EH (cell line): ENCODE measurements at places on chromosomes 7 and 10.

DNA sequence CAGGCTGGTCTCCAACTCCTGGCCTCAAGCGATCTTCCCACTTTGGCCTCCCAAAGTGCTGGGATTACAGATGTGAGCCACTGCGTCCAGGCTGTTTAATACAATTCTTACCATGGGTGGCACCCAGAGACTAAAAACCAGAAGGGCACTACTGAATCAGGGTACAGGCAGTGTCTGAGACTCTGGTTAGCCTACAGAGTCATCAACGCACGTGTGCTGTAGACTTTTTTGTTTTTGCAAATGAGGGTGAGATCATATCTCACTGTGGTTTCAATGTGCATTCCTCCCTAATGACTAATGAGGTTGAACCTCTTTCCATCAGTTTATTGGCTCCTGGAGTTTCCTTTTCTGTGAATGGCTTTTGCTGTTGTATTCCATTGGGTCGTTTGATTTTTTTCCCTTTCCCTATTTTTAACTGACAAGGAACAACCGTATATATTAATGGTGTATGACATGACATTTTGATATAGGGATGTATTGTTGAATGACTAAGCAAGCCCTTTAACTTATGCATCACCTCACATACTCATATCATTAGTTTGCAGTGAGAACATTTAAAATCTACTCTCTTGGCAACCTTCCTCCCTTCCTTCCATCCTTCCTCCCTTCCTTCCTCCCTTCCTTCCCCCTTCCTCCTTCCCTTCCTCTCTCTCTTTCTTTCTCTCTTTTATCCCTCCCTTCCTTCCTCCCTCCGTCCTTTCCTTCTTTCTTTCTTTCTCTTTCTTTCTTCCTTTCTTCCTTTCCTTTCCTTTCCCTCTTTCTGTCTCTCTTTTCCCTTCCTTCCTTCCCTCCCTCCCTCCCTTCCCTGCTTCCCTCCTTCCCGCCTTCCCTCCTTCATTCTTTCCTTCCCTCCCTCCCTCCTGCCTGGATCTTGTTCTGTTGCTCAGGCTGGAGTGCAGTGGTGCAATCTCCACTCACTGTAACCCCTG, 9.3 kb upstream of the TMEM270 start:
- DNase-seq, result peak; percentile 98

DNA sequence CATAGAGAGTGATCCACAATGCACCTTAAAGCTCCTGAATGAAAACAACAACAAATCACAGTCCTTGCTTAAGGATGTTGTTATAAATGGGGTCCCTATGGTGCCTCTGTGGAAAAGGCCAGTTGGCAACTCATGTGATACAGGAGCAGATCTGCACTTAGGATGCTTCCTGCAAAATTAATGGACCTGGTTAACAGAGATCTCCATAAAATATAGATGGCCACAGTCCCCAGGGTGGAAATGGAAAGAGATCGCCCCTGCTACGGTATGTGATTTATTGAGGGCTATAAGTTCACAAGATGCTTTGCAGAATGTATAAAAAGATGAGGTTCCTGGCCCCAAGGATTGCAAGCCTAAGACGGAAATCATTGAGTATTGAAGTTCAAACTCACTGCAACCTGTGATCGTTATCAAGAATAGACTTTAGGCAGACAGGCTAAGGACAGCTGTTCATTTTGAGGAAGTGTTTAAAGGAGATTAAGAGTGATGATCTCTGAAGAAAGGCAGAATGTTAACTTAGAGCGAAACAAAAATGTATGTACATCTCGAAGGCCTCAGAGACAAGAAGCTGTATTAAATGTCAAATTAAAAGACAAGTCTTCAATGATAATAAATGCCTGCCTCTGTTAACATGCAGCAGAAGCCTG, 174.1 kb upstream of the PLPP4 start:
- DNase-seq, result no peak

DNA sequence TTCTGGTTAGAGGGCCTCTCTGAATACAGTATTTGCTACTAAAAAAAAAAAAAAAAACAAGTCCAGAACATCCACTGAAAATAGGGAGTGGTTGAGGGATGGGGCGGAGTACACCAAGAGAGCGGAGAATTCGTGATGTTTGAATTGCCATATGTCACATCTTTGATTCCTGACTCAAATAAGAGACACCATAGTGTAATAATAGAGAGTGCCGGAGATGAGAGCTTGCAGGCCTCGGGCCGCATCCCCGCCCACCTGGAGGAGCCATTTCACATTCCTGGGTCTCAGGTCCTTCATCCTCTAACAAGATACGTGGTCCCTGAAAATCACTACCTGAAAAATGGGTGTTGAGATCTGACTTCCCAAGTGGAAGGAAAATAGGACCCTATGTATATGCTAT, 46.8 kb downstream of the KIAA1549 start:
- no peak for DNase-seq

DNA sequence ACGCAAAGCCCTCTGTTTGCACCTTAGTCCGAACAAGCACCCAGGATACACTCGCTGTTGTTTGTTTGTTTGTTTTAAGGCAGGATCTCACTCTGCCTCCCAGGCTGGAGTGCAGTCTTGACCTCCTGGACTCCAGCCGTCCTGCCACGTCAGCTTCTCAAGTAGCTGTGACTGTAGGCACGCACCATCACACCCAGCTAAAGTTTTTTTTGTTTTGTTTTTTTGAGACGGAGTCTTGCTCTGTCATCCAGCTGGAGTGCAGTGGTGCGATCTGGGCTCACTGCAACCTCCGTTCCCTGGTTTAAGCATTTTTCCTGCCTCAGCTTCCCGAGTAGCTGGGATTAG, 76.8 kb downstream of the CTBP2 start:
- peak; percentile 95 for DNase-seq

DNA sequence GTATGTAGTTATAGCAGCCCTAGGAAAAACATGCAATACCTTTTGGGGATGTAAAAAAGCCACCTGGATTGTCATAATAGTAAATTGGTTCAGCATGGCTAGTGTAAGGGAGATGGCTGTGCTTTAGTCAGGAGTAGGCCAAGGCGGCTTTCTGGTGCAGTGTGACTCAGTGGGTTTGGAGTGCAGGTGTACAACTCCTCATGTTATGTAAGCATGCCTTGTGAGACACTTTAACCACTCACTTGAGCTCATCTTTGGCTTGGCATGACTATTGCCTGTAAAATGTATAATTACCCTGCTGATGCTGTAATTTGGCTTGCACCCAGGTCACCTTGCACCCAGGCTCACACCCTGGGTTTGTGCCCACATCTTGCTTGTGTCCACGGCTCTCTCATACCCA, 239.2 kb upstream of the GLI3 start:
- DNase-seq, result no peak

DNA sequence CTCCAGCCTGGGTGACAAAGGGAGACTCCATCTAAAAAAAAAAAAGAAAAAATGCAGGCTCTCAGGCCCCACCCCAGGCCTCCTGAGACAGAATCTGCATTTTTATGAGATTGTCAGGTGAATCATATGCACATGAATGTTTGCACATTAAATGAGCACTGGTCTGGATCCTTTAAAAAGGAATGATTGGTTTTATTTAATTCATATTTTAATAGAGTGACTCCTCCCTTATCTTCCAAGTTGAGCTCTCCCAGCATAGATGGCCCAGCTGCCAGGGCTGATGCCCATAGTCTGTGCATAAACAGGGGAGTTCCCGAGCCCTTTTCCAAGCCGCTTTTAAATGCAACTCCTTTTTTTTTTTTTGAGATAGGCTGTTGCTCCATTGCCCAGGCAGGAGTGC, 28.5 kb downstream of the CUX1 start:
- peak; percentile 12 for DNase-seq

- DNase-seq, result no peak
These were observed 17.3 kb upstream of the PNLIPRP3 start for GRCh38 chr10:116410351-116410750.

DNA sequence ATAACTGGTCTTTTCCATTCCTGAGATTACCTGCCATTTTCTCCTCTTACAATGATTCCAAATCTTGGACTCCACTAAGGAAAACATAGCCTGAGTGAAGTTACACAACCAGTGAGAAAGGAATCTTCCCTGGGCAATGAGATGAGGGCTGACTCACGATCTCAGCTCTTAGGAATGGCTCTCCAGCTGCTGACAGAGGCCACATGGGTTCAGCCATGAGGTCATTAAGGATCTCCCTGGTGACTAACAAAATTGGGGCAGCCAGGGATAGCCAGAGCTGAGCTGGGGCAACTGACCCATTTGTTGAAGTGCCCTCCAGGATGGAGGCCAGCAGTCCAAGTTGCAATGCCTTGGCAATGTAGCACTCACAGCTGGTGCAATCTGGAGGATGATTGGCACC, 78.7 kb upstream of the MKLN1 start:
- DNase-seq, result peak; percentile 98

DNA sequence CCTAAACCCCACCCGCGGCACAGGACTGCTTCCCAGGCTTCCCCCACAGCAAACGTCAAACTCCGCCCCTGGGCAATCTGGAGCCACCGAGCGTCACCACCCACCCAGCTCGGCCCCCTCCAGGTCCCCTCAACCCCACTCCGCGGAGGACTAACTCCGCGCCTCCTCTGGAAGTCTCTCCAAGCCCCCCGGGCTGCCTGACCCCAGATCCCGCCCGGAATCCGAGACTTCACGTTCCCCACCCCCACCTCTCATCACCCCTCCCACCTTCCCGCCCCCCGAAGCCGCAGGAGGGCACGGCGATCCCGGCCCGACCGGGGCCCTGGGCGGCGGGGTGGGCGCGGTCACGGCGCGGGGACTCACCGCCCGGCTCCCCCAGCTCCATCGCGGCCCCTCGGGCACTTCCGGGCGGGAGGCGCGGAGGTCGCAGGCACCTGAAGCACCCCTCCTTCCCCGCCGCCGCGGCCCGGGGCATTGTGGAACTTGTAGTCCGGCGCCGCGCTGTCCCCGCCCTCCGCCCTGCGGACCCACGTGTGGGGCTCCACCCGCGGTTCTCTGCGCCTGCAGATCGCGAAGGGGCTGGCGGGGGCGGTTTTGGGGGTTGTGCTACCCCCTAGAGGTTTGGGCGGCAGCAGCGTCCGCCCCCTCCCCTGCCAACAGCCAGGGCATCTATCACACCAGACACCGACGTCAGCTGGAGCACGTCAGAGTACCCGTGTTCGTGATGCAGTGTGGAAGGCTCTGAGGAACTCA, at the start of gene TMUB1:
TSS of gene TMUB1 (minus strand) at position 423 of the 753 bp plus-strand sequence. CDS start 930 bp downstream, outside the sequence.
- peak; percentile 60 for DNase-seq

GRCh38 chr10:87661861-87662785, 2.4 kb downstream of the PAPSS2 start:
- DNase-seq, result peak; percentile 50

DNA sequence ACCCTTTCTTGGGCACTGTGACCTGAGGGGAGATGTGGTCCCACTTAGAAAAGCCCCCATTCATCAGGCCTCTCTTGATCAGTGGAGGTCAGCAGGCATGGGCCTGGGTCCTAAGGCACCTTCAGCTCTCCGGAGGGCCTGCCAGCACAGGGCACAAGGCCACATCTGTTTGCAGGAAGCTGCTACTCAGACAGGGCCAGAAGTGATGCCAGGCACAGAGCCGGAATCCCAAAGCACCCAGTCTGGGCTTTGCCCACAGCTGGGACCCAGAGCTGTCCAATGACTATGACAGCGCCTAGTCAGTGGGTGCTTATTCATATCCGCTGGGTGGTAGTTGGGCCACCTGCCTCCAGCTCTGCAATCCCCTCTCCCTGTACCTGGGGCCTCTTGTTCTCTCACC, 63.2 kb upstream of the ELN start:
- DNase-seq, result no peak

GRCh38 chr10:69576334-69577011, 3.3 kb upstream of the NEUROG3 start:
- DNase-seq, result no peak

DNA sequence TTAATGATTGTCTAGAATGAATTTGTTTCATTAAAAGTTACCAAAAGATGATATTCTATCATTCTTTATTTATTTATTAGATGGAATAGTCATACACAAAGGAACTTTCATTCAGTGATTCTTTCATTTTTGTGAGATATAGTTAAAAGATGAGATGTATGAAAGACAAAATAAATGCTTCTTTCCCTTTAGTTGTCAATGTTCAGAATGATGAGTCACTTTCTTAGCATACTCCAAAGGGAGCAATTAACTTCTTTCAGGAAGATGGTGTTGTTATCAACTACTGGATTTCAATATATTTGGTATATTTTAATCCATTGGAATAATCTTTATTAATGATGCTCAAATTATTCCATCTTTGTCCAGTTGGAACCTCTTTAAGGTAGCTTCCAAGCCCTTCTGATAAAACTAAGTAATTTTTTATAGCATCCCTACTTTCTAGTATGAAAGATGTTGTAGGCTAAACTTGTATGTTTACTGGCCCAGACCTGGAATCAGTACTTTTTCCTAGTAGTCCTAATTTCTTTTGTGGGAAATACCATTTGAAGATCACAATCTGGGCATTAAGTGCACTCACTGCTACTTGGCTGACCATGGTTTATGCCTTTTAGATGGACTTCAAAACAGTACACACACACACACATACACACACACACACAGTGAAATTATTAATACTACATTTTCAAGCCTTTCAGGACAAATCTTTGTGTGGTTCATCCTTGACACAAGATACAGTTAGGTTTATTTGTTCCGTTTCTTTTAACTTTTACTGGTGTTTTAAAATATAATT, 2.5 kb downstream of the GIMAP7 start:
- DNase-seq, result no peak

- DNase-seq, result no peak
These were observed 202.0 kb downstream of the WDR11 start for GRCh38 chr10:121053151-121053550.

DNA sequence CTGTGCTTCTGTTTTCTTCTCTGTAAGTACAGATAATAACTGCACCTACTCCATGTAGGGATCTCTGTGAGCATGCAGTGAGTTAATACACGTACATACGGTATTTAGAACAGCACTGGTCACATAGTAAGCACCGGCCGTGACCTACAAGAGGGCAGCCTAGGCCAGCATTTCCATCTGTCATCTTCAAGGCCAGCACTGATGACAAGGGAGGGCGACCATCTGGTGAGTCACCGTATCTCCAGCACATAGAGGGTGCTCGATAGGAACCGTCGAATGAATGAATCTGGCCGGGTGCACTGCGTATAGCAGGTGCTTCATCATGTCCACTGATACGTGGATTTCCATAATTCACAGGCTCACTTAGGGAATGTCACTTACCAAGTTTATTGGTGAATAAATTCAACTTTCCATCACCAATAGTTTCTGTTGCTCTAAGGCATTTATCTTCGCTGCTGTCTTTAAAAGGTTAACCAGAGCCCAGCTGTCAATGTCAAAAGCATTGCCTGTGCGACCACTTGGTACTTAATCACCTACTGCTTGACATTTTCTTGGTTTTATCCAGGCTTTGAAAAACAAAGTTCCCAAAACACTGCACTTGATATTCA, 8.3 kb downstream of the NOD1 start:
- DNase-seq, result peak; percentile 34

DNA sequence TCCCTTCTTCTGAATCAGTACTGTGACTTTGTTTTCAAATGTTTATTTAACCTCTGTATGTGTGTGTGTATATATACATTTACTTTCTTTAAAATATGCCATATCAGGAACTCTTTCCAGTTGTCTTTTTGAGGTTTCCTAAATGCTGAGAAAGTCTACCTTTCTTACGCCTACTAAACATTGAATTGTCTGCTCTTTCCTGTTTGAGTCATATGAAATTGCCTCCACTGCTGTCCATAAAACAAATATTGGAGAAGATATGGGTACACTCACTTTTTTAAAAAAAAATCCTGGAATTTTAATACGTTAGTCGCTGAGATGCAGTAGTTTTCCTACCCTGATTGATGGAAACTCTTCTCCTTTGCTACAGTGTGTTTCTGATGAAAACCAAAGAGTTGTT, 298.7 kb upstream of the TEX47 start:
- DNase-seq, result no peak
